ENCODE measurements at places on chromosomes 16 and 17.

DNA sequence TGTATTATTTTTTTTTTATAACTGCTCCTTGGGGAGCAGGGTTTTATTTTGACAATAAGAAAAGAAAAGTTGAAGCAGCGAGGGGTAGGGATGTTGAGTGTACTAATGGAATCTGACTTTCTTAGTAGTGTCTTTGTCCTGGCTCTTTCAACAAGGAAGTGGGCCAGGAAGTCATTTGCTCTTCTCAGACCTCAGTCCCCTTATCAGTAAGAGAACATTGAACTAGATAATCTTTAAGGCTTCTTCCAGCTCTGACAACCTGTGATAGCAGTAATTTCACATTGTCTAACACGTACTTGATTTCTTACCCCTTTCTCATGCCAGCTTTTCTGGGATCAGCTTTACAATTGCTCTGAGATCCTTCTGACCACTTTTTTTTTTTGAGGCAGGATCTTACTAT, 8.3 kb downstream of the LIG3 start:
- DNase-seq: no peak

- no peak for DNase-seq
Measured at GRCh38 chr17:42387661-42388380, 421 bp downstream of the STAT3 start.

GRCh38 chr16:15598648-15599190, 44.2 kb downstream of the MARF1 start:
- DNase-seq: no peak

- DNase-seq: no peak
Measured at GRCh38 chr17:42241871-42242270, 34.3 kb downstream of the STAT5B start.

- DNase-seq: no peak
Measured at GRCh38 chr16:78972986-78973385, 627.6 kb downstream of the MAF start.

- DNase-seq: no peak
Measured at GRCh38 chr17:39461926-39462569, 762 bp downstream of the CDK12 start.

- no peak for DNase-seq
Measured at GRCh38 chr16:57887711-57888110, 83.2 kb downstream of the CNGB1 start.

DNA sequence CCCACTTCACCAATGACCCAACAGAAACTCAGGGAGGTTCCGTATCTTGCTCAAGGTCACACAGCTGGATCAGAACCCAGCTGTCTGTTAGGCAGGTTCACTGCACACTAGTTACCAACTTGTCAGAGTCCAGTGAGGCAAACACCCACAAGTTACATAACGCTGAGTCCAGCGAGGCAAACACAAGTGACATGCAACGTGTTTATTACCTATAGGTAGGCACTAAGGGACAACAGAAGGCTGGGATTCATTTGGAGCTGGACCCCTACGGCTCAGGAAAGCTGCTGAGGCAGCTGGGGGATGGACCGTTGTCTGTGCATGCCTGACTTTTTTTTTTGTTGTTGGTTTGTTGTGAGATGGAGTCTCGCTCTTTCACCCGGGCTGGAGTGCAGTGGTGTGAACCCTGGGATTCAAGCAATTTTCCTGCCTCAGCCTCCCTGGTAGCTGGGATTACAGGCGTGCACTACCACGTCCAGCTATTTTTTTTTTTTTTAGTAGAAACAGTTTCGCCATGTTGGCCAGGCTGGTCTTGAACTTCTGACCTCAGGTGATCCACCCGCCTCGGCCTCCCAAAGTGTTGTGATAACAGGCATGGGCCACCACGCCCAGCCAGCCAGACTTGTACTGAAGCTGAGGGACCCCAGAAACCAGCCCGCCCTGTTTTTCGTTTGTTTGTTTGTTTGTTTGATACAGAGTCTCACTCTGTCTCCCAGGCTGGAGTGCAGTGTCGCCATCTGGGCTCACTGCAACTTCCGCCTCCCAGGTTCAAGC, 1.9 kb upstream of the RSAD1 start:
- no peak for DNase-seq

DNA sequence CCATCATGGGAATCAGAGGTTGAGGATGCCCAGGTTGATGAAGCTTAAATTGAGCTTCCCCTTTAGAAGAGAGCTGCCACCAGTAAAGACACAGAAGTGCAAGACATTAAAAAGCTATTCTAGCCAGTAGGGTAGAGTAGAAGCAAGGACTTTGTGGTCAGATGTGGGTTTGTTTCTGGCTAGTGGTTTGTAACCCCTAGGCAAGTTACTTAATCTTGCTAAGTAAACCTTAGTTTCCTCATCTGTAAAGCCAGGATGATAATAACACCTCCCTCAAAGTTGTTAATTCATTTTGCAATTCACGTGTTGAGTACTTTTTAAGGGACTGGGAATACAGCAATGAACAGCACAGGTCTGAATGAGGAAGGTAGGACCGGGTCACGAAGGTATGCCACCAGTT, 3.6 kb downstream of the SNTB2 start:
- no peak for DNase-seq

DNA sequence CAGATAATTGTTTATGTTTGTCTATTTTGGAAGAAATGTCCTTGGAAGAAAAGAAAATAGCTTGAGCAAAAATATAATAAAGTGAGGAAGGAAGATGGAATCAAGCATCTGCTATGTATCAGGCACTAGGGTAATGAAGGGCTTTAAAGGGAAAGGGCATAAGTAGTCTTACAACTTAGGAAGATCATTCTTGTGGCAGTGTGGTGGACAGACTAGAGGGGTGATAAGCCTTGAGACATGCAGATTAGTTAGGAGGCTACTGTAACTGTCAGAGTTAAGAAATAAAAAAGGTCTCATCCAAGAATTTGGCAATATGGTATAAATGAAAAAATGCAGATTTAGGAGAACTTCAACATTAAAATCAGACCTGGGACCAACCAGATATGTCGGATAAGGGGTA, 14.9 kb downstream of the FAM222B start:
- DNase-seq: no peak

DNA sequence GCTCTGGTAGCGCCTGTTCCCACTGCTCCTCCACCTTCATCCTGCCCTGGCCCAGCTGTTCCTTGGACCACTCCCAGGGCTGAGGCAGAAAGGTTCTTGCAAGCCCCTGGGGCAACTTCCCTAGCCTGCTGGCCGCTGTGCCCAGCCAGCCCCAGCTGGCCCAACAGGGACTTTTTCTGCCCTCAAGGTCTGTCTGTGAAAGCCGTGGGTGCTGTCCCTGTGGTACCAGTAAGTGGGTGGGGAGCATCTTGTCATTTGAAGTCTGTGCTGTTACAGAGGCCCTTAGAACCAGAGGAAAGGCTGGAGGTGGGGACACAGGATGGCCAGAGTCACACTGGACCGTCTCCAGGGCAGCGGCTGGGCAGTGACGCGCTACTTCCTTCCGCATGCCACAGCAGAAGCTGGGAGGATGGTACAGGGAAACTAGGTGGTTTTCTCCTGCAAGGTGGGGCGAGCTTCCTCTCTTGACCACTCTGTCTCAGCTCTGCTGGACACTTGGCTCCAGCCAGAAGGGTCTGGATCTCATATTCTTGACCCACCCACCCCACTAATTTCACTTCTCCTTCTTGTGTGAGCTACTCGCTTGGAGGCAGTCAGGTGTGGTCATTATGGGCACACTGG, 87.8 kb downstream of the PLCG2 start:
- no peak for DNase-seq

GRCh38 chr16:870856-871561, 70.5 kb upstream of the GNG13 start:
- DNase-seq: no peak

All from cerebellar nuclear complex (tissue), 1 donor.